T-helper 1 cell (primary cell): ENCODE measurements at places on chromosomes 3 and 15.

GRCh38 chr3:106030627-106030963, 161.8 kb upstream of the CBLB start:
- no peak for DNase-seq

GRCh38 chr3:151259664-151260063, 18.7 kb downstream of the P2RY14 start:
- no peak for DNase-seq

DNA sequence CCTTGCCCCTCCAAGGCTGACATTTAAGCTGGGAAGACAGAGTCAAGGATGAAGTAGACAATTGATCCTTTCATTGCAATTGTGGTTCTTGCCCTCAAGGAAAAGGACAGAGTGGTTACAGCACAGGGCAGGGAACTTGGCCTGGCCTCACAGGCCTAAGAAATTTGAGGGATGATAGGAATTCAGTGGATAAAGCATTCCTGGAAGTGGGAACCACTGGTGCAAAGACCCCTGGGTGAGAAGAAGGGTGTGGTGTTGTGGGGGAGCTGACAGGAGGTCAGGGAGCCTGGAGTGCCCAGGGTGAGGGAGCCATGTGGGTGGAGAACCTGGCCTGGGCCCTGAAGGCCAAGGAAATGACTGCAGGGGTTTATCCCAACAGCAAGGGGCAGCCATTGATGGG, 287.4 kb downstream of the UACA start:
- DNase-seq, result no peak

- DNase-seq, result no peak
Observed at GRCh38 chr15:58043192-58043903, 22.2 kb downstream of the ALDH1A2 start.

GRCh38 chr3:52108302-52109232, 45.7 kb downstream of the POC1A start:
- DNase-seq, result no peak

GRCh38 chr3:98029083-98029482, 6.0 kb downstream of the GABRR3 start:
- no peak for DNase-seq

DNA sequence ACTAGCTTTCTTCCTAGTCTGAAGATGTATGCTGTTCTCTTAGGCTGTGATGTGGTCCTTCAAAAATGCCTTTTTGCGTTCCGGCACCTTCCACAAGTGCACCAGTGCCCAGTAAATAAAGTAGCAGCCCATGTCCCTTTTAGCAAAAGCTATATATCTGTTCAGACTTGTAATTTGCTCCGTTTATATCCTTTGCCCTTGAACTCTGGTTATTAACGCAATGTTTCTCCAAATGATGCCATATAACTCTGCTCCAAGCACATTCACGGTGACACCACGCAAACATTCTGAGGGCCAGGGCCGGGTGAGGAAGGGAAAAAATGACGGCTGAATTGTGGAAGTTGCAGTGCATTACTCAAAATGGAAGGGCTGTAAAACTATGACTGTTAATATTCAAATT, 1001.1 kb upstream of the NR2F2 start:
- DNase-seq, result no peak

DNA sequence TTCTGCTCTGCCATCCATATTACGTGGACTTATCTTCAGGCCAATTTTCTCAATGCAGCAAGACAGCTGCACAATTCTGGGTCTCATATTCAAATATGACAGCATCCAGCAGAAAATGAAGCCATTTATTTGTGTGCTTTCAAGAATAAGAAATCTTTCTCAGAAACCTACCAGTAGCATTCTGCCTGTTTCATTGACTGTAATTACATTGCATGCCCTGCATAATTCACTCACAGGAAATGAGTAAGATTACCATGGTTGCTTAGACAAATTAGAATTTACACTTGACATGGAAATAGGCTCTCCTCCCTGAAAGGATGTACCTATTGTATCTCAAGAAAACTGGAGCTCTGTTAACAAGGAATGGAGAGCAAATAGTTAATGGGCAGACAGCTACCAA, 346.6 kb upstream of the DCBLD2 start:
- DNase-seq, result no peak

DNA sequence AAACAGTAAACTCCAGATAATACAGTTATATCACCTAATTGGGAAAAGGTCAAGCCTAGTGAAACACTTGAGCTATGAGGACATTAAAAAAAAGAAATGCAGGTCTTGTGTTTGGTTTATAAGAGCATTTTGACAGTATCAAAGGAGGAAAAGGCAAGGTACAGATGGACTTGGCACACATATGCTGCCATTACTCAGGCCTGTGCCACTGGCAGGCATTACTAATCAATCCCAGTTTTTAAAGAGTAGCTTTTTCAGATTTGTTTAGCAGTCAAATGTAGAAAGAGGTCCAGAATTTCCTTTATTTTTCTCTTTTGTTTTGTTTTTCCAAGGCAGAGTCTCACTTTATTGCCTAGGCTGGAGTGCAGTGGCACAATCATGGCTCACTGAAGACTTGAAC, 38.9 kb downstream of the MDFIC2 start:
- DNase-seq, result no peak

- no peak for DNase-seq
Observed at GRCh38 chr15:77010312-77010686, 15.4 kb downstream of the PSTPIP1 start.

GRCh38 chr3:105857601-105858000, 11.2 kb downstream of the CBLB start:
- no peak for DNase-seq

GRCh38 chr3:124261306-124261705, 269.4 kb upstream of the ROPN1 start:
- DNase-seq, result no peak

- DNase-seq, result no peak
Observed at GRCh38 chr3:53049987-53050386, 4.1 kb upstream of the SFMBT1 start.

DNA sequence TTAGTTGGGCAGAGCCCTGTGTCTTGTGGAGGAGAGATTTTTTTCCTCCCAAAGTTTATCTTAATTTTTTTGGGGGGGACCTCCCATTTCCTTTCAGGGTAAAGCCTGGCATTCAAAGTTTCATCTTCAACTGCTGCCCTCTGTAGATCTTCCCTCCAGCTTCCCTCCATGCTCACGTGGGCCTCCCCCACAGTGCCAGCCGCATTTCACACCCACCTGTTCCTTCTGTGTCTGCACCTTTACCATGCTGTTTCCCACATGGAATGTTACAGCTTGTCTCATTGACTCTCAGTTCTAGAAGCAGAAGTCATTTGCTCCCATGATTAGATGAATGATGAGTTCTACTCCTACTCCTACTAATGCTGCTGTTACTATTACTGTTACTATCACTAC, 6.5 kb downstream of the CELF6 start:
- no peak for DNase-seq

- no peak for DNase-seq
Observed at GRCh38 chr3:176994393-176994792, 202.9 kb downstream of the TBL1XR1 start.

GRCh38 chr15:86157606-86158293, 78.1 kb downstream of the AGBL1 start:
- DNase-seq, result no peak

- DNase-seq, result no peak
Observed at GRCh38 chr3:120357807-120358206, 8.7 kb upstream of the LRRC58 start.

DNA sequence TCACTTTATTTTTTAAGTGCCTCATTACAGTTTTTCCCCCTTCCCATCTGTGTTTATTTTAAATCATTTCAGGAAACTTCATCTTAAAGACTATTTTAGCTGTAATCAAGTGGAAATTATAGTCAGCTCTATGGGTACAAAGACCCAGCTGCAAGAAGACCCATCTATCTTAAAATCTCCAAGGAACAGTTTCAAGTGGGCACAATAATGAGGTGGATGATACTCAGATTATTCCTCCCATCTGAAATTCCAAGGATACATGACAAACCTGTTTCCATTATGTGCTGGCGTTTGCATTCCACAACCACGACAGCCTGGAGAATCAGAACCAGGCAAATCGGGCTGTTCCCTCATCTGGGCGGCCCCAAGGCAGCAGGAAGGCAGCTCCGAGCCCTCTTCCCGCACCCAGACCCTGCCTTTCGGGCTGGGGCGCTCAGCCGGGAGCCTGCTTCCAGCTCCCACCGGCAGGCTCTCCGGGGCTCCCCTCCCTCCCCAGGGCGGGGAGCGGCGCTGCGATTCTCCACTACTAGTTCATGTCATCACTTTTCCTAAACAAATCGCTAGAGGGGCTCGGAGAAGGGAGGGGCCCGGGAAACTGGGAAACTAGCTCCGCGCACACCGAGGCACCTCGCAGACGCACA, at the start of gene MGLL:
Gene MGLL (minus strand): TSS at position 475 of the 641 bp plus-strand sequence. CDS start 197 bp downstream, at position 278.
- DNase-seq, result no peak

- no peak for DNase-seq
Observed at GRCh38 chr3:11953778-11954177, 50.4 kb upstream of the SYN2 start.

GRCh38 chr15:28124841-28125240, 25.7 kb upstream of the OCA2 start:
- no peak for DNase-seq

DNA sequence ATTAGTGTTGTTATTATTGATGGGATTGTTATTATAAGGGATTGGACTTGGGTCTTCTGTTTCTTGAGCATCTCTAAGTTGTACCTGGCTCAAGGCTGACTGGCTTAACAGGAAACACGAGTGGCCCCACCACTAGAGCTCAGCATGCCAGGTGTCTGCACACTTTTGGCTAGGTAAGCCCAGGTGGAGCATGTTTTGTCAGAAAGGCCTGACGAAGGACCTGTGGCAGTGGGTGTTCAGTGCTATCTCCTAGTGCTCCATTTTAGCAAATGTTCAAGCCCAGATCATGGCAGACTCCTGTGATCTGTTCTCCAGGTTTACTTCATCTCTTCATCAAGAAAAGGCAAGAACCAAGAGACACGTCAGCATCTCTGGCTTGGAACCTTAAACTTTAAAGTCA, 3.4 kb downstream of the MAP2K5 start:
- no peak for DNase-seq

DNA sequence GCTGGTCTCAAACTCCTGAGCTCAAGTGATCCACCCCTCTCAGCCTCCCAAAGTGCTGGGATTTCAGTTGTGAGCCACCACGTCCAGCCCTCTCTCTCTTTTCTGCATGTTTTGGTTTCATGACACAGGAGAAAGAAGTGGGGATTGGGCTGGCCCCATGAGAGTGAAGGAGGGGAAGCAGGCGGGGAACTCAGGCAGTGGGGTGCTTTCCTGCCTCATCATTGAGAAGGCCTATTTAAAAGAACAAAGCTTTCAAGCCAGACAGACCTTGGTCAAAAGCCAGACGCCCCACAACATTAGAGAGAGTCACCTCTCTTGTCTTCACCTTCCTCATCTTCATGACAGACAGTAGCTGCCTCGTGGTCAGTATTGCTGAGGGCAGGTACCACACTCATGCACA, 15.9 kb downstream of the PSTPIP1 start:
- no peak for DNase-seq

- no peak for DNase-seq
Observed at GRCh38 chr3:127772827-127773751, 49.2 kb downstream of the MGLL start.

DNA sequence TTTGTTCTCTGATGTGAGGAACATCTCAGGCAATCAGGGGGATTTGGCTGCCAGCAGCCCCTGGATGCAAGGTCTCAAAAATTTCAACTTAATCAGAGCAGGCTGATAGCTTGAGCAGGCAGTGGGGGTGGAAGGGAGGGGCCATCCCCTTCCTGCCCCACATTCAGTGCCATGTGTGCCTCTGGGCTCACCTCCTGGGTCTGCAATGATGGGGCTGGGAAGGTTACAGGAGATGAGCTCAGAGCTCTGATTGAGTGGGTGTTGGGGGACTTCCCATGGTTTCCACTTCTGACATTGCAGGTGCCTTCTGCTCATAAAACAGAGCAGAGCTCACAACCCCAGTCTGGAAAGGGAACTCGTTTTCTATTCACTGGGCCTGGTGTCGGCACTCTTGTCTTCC, 37.0 kb downstream of the PARP16 start:
- peak; percentile 11 for DNase-seq

DNA sequence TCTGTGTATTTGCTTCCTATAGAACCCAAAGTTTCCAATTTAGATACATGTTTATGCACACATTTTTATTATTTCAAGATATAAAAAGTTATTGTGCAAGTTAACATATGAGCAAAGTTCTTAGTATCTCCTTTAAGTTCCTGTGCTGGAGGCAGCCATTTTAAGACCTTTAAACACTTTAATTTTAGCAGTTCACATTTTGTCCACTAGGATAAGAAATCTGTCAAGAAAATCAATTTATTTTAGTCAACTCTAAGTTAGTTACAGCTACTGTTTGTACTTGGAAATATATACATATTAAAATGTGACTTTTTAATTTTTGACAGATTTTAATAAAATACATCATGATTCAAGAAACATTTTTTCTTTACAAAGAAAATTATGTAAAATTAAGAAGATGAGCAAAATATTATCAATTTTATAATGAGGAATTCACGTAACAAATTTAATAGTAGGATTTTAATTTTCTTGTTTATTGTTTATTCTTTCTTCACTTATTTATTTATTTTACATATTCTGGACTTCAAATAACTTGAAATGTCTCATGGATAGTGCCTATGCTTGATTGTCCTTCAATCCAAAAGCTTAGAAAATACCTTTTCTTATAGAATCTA, 402.6 kb upstream of the GBE1 start:
- no peak for DNase-seq

DNA sequence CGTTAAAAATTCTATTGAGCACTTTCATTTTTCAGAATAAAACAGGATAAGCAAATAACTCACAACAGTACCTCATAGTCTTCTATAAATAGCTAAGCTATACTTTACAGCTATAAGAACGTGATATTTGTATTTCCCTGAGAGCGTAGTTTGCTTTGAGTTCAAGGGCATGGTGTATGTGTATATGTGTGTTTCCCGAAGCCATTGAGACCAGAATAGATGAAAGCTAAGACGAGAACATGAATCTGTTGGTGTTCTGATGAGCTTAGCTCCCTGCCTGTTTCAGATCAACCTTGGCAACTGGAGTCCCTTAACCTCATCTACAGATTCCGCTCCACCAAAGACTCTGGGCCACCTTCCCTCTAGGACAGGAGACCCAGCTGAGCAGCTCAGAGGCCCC, 59.5 kb upstream of the MCF2L2 start:
- DNase-seq, result no peak

- DNase-seq, result no peak
Observed at GRCh38 chr3:165185707-165186327, 10.4 kb downstream of the SLITRK3 start.

- DNase-seq, result peak; percentile 38
Observed at GRCh38 chr3:32781211-32781968, 36.4 kb upstream of the TRIM71 start.

DNA sequence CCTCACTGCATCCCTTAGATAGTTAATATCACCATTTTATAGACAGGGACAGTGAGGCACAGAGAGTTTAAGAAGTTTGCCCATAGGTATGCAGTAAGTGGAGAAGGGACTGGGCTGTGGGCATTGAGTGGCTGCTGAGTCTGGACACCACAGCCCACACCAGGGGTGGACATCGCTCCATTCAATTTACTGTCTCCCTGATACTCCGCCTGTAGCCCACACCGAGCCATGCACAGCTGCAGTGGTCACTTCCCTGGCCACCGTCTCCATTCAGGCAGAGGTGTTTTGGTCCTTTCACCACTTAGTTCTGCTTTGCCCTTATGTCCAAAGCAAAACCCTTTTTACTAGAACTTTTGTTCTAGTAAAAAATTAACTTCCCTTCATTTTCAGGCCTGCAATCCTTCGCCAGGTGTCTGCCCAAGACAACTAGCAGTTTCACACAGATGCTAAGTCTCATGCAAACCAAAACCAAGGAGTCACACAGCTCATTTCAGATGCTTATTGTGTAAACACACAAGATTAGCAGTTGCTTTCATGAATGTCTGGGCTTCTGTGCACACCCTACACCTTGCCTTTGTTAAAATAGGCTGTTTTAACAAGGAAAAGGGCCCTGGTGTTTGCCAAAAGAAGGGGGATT, 30.1 kb downstream of the ZNF35 start:
- no peak for DNase-seq
